ENCODE measurements at places on chromosomes 3 and 15. TPM values are rescaled to one million over a fixed set of nuclear protein-coding genes. Genes with fewer than 3 reads are reported as not detected.

The LACTB gene
- total RNA-seq, result 14.9 TPM

The PLXND1 gene
- 63.9 TPM for total RNA-seq

The NIPA2 gene
- total RNA-seq, result 68.9 TPM

The IL16 gene
- 0.46 TPM for total RNA-seq

The ULK3 gene
- 37.4 TPM for total RNA-seq

The APOD gene
- not detected for total RNA-seq

The TIMP4 gene
- total RNA-seq, result 4.8 TPM

The PDZRN3 gene
- total RNA-seq, result 9.5 TPM

- no peak for DNase-seq
Observed at GRCh38 chr15:90213818-90214204, 12.7 kb downstream of the SEMA4B start.

GRCh38 chr15:67109141-67110034 lies 44.0 kb downstream of the SMAD3 start:
- DNase-seq, result no peak

DNA sequence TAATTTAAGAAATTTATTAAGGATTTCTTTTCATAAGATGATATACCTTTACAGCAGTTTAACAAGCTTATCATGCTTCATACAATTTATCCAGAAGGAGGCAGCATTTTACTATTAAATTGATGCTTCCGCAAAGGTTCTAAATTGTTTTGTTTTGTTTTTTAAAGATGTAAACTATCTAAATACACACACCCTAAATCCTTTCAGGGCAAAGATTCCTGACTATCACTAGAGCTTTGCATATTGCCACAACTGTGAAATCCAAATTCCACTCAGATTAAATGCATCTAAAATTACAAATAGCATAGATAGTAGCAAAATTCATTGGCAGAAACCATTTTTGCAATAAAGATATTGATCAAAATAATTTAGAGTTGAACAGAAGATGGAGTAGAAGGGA lies 44.5 kb upstream of the CCNL1 start:
- no peak for DNase-seq

DNA sequence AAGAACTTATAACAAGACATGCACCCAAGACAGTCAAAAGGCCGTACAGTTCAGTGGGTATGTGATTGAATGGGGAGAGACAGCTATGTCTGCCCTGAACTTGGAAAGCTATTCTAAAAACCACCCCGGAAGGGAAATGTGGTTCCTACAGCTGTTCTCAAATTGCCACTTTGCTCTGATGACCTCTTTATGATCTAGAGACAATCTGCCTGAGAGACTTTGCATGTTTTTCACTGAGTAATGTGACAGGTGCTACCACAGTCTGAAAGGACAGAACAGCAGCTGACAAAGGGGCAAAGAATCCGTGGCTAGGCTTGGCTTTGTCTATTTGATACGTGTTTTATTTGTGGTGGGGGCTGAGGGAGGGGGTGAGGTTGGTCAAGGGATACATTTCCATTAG lies 148.3 kb upstream of the NPHP3 start:
- DNase-seq, result no peak

- DNase-seq, result no peak
Observed at GRCh38 chr3:10531031-10531430, 25.6 kb upstream of the ATP2B2 start.

- DNase-seq, result peak; percentile 81
Observed at GRCh38 chr3:43691120-43691995, 620 bp downstream of the ABHD5 start.

- no peak for DNase-seq
Observed at GRCh38 chr3:31300456-31301443, 232.0 kb upstream of the STT3B start.

DNA sequence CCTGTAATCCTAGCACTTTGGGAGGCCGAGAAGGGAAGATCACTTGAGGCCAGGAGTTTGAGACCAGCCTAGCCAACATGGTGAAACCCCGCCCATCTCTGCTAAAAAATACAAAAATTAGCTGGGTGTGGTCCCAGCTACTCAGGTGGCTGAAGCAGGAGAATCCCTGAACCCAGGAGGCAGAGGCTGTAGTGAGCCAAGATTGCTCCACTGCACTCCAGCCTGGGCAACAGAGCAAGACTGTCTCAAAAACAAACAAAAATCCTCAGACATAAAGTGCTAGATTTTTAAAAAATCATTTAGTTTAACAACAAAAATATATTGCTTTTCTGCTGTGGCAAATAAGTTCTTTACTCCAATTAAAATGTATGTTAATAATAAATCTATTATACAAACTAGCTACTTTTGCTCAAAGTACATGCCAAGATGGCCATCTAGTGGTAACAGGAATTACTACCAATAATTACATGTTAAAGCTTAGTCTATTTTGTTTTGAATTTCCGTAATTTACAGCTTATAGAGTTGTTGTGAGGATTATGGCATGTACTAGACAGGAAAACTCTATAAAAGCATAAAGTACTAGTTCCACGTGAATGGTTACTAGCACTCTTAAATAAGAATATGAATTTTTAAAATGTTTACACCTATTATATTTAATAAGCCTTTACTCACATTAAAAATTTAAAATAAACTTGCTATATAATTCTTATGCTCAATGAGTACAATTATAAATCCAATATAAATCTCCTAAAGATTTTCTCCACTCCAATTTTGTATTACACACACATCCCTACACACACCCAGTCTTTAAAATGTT lies 39.0 kb downstream of the GABPB1 start:
- no peak for DNase-seq

DNA sequence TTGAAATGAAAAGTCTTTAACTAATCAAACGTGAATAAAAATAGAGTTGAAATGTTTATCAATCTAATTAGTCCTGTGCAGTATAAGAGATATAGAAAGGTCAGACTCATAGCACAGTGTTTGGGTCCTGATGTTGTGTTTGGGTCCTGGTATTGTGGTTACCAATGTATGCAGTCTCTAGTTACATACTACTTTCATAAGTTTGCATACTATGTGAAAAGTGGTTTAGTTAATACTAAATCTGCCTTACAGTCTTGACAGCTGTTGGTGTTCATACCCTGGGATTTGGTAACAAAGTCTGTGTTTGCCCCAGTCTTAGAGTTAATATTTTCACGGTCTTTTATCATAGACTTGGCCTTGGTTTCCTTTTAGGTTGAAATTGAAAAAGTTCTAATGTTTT lies 41.7 kb downstream of the KIF15 start:
- DNase-seq, result no peak

DNA sequence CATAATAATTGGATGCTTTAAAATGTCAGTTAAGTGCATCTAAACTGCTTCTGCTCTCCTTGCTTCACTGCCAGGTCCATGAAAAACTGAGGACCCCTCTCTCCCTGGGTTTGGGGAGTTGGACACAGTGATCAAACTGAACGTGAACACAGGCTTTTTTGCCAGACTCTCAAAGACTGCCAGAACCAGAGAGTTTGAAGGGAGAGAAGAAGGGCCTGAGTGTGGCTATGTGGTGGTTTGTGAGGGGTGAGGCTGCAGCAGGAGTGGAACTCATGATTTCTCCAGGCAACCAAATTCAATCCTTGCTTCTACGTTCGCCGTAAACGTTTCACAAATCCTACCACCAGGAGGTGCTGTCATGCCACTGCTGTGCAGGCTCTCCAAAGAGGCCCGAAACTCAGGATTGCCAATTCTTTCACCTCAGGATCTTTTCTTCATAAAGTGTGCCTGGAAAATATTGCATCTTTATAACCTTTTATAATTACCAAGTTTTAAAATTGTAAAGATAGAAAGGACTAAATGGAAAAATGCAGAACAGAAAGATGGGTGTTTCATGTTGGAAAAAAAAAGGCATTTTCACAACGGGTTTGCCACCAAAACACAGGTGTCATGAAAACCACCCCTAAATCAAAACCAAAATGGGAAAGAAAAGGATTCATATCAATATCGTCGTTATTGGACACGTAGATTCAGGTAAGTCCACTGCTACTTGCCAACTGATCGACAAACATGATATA lies 19.7 kb downstream of the TM4SF4 start:
- peak; percentile 82 for DNase-seq

- DNase-seq, result no peak
Observed at GRCh38 chr3:151426341-151426657, 34.6 kb downstream of the IGSF10 start.

- no peak for DNase-seq
Observed at GRCh38 chr3:186098740-186099139, 10.1 kb downstream of the ETV5 start.

DNA sequence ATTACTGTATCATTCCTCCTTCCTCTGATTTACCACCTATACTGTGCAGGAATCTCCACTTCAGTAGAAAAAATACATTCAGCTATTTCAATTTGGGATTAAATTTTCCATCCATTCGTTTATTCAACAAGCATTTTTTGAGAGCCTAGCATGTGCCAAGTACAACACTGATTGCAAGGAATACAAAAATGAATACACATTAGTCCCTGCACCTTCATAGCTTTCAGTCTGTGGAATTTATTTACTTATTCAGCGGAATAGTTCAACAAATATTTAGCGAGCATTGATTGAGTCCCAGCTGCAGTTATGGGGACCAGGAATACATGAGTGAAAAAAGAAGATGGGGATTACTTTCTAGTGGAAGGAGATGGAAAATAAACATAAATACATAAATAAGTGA lies 606.8 kb upstream of the TBL1XR1 start:
- no peak for DNase-seq

DNA sequence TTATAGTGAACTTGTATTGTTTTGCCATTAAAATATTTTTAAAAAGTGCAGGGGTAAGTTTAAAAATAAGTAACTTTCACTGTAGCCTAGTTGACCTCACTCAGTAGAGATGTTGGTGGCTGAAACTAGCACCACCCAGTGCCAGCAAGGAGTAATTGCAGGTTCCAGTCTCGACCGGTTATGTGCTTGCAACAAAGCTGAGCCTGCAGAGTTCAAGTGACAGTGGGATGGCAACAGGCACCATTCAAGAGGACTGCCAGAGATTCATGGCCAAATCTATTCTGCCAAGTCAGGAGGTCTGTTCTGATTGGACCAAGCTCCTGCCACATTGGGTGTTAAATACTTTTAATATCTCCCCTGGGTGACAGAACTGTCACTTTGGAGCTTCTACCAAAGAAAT lies 2.7 kb downstream of the ADAMTS7 start:
- DNase-seq, result peak; percentile 54

DNA sequence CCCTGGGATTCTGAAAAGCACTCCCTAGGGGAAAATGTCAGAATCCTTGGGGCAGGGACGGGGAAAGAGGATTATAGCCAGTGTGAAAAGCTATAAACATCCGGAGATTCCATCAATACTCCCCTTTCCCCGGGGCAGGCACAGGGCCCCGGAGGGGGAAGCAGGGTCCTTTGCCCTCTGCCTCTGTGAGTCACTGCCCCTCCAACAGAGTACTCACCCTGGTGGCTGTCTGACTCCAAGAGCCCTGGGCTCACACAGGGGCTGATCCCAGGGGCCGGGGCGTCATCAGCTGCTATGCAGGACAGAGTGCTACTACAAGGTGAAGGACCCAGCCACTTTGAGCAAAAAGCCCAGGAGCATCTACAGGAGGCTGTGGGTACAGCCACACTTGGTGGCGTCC lies 133.0 kb upstream of the PRR20G start:
- DNase-seq, result no peak

DNA sequence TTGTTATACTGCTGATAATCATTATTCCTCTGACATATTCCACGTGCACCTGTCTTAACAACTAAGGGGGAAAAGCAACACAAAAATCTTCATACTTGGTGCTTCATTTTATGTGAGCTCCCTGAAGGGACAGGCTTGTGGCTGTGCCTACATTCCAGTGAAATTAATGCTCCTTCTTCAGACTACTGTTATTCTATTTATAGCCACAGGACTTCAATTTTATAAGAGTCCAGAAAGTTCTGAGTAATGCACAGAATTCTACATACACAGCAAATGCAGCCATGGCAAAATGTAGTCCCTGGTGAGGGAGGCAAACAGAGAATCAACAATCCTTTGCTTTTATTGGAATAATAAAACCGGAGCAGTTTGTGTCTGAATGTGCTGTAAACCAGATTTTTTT lies 417.1 kb downstream of the RBMS3 start:
- DNase-seq, result no peak

DNA sequence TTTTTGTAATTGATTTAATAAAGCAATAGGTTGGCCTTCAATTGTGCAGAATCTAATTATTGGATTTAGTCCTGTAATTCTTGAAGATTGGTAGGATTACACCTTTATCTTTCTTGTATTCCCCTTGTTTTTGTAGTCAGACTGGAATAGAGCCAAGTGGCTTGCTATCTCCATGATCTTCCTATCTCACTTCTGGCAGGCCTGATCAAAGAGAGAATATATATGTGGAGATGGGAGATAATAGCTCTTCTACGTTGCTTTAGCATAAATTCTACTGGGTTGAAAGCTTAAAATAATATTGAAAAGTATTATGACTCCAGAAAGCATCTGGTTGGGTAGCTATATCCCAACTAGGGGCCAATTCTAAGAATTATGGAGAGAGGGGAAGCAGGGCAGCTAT lies 16.9 kb upstream of the IFT57 start:
- no peak for DNase-seq

GRCh38 chr3:47991341-47991740 lies 24.9 kb downstream of the MAP4 start:
- DNase-seq, result no peak

DNA sequence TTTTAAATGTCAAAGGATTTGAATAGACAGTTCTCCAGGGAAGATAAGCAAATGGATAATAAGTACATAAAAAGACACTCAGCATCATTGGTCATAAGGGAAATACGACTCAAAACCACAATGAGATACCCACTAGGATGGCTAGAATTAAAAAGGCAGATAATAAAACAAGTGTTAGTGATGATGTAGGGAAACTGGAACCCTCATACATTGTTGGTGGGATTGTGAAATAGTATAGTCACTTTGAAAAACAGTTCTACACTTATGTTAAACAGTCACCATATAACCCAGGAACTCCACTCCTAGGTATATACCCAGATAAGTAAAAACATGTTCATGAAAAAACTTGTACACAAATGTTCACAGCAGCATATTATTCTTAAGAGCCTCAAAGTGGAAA lies 72.5 kb downstream of the GPR156 start:
- DNase-seq, result no peak

- no peak for DNase-seq
Observed at GRCh38 chr3:113963879-113964278, 16.1 kb downstream of the ZDHHC23 start.

DNA sequence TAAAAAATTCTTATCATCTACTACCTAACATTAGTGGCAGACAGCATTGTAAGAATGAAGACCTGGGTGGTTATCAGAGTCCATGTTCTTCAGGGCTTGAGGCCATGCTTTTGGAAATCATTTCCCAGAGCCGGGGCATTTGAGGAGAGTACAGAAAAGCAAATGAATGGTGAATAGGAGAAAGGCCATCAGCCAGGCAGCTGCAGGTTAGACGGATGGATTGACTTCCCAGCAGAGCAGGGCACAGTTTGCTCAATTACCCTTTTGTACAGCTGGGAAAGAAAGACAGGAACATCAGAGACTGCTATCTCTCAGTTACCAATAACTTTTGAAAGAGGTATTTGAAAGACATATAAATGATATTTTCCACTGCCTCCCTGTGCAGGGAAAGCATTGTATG lies 135.6 kb downstream of the ALCAM start:
- DNase-seq, result no peak

DNA sequence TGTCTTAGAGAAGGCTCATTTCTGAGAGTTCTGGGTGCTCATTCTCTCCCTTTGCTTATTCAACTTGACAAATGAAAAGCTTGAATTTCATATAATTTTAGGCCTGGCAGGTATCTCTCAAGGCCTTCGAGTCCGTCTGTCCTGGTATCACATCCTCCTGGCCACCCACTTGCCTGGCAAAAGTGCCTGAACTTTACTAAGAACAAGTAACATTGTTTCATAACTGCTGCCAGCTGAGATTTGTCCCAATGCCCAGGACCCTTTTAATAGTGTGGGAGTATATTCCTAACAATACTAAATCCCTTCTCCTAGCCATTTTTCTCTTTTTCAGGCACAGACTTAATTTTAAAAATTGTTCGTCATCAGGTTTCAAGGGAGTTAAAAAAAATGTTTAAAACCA lies 18.1 kb downstream of the LARP6 start:
- DNase-seq, result no peak
